Activated T-cell treated with anti-CD3 and anti-CD28 coated beads, Interleukin-2, amount 50 U/mL, for 72 hours (primary cell): ENCODE measurements at places on chromosomes 16 and 17.

GRCh38 chr17:50279181-50279526 lies 4.9 kb downstream of the TMEM92 start:
- peaks cover 28% of the 10 kb centered on the region for H3K4me1 ChIP-seq
- H3K36me3 ChIP-seq, result peaks cover 5% of the 10 kb centered on the region
- H3K27me3 ChIP-seq, result peaks cover 42% of the 10 kb centered on the region
- DNase-seq, result no peak
- no peak overlapping the region for H3K27ac ChIP-seq

- H3K27me3 ChIP-seq, result no peaks in the 10 kb centered on the region
- H3K27ac ChIP-seq, result no peak overlapping the region
- DNase-seq, result no peak
Measured at GRCh38 chr17:21399474-21400186, 23.5 kb downstream of the KCNJ12 start.

- no peak overlapping the region for H3K27ac ChIP-seq
- H3K36me3 ChIP-seq, result peaks cover 14% of the 10 kb centered on the region
- H3K4me3 ChIP-seq, result no peak overlapping the region
- no peaks in the 10 kb centered on the region for H3K4me1 ChIP-seq
- no peak for DNase-seq
- H3K27me3 ChIP-seq, result no peaks in the 10 kb centered on the region
Measured at GRCh38 chr17:72837335-72837734, 255.2 kb downstream of the SLC39A11 start.

DNA sequence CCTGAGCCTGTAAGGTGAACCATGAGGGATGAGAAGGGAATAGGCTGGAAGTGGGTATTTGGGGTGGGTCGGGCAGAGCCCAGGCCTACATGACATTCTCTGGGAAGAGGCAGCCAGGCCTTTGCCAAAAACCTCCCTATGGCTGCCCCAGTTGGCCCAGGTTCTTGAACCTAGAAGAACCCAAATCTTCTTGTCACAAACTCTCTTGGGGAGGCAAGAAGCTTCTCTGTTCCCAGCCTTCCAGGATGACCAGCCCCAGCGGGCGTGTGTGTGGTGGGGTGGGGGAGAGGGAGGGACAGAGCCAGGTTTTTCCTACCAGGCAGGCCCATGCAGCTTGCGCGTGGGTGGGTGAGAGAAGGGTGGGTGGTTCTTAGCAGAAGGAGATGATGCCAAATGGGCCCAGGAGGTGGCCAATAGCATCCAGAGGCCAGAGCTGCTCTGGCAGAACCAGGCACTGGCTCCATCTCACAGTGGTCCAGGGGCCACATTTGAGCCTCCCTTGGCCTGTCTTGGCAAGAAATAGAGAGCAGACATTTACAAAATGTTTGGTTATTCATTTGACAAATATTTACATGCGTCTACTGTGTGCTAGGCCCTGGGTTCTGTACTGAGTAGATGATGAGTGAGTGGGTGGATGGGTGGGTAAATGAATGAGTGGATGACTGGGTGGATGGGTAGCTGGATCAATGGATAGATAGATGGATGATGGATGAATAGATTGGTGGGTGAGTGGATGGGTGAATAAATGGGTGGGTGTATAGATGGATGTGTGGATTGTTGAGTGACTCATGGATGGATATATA lies 44.3 kb upstream of the PLCG2 start:
- H3K36me3 ChIP-seq, result no peaks in the 10 kb centered on the region
- H3K27me3 ChIP-seq, result no peaks in the 10 kb centered on the region
- peaks cover 33% of the 10 kb centered on the region for H3K4me1 ChIP-seq
- DNase-seq, result no peak

- no peaks in the 10 kb centered on the region for H3K36me3 ChIP-seq
- DNase-seq, result peak; percentile 19
- H3K27ac ChIP-seq, result no peak overlapping the region
- H3K4me3 ChIP-seq, result peak overlapping the region; percentile 59
- H3K27me3 ChIP-seq, result peaks cover 8% of the 10 kb centered on the region
Measured at GRCh38 chr16:3004781-3005284, 7.9 kb upstream of the CLDN9 start.

DNA sequence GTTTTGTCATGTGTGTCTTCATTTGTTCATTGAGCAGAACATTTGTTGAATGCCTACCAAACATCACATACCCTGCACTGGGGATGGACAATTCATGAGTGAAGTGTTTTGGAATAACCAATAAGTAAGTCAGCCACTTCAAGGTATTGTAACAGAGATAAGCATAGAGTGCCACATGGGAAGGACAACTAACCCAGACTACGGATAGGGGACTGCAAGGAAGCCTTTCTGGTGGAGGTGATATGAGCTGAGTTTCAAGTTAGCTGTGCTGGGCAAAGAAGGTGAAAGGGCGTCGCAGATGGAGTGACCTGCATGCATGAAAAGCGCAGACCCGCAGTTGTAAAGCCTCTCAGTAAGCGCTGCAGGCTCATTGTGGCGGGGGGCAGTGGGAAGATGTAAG lies 78.8 kb downstream of the TNRC6C start:
- H3K36me3 ChIP-seq, result peaks cover 10% of the 10 kb centered on the region
- H3K4me1 ChIP-seq, result peaks cover 15% of the 10 kb centered on the region
- no peak for DNase-seq
- H3K27ac ChIP-seq, result no peak overlapping the region

DNA sequence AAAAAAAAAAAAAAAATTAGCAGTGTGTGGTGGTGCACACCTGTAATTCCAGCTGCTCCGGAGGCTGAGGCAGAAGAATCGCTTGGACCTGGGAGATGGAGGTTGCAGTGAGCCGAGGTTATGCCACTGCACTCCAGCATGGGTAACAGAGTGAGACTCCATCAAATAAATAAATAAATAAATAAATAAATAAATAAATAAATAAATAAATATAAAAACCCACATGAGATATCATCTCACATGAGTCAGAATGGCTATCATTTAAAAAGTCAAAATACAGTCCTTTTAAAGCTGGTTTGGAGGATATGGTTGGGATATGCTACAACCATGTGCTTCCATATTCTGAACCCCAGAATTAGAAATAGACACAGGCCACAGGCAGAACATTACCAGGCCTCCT lies 114.3 kb downstream of the WSCD1 start:
- no peak overlapping the region for H3K4me3 ChIP-seq
- H3K36me3 ChIP-seq, result no peaks in the 10 kb centered on the region
- no peaks in the 10 kb centered on the region for H3K4me1 ChIP-seq
- no peak for DNase-seq

DNA sequence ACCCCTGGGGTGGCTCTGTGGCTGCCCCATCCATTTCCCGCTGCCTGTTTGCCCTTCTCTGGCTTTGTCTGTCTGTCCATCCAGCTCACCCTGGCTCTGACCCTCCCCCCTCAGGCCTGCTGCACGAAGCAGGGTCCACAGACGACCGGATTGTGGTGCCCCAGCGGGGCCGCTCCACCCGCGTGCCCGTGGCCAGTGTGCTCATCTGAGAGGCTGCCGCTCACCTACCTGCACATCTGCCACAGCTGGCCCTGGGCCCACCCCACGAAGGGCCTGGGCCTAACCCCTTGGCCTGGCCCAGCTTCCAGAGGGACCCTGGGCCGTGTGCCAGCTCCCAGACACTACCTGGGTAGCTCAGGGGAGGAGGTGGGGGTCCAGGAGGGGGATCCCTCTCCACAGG lies 761 bp upstream of the LAT start:
- DNase-seq, result no peak
- peak overlapping the region; percentile 93 for H3K27ac ChIP-seq
- peaks cover 38% of the 10 kb centered on the region for H3K4me1 ChIP-seq

- no peaks in the 10 kb centered on the region for H3K27me3 ChIP-seq
- peaks cover 3% of the 10 kb centered on the region for H3K36me3 ChIP-seq
- no peak overlapping the region for H3K27ac ChIP-seq
Measured at GRCh38 chr16:89090669-89091426, 2.8 kb upstream of the ACSF3 start.

- DNase-seq, result no peak
- H3K27ac ChIP-seq, result no peak overlapping the region
- peaks cover 6% of the 10 kb centered on the region for H3K27me3 ChIP-seq
- H3K36me3 ChIP-seq, result no peaks in the 10 kb centered on the region
- H3K4me3 ChIP-seq, result no peak overlapping the region
- no peaks in the 10 kb centered on the region for H3K4me1 ChIP-seq
Measured at GRCh38 chr16:87613961-87614360, 11.7 kb downstream of the JPH3 start.

- no peak overlapping the region for H3K27ac ChIP-seq
- H3K36me3 ChIP-seq, result peaks cover 15% of the 10 kb centered on the region
- H3K4me1 ChIP-seq, result peaks cover 13% of the 10 kb centered on the region
- H3K4me3 ChIP-seq, result no peak overlapping the region
Measured at GRCh38 chr17:35700150-35700549, 31.3 kb upstream of the RASL10B start.

DNA sequence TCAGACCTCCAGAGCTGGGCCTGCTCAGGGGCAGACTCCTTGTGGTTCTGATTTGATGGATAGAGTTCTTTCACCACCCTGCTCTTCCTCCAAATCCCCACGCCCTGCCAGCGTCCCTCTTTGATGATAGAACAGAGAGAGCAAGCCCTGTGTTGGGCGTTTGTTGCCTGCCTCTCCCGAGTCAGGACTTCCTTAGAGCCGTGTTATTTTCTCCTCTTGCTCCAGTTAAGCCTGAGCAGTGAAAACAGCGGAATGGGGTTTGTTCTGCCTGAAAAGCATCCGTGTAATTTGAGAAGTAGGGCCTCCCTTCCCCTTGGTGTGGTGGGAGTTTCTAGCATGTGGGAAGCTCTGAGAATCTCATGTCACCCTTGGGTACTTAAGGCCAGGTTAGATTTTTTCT lies 22.1 kb downstream of the TMEM94 start:
- H3K36me3 ChIP-seq, result no peaks in the 10 kb centered on the region
- DNase-seq, result no peak
- no peaks in the 10 kb centered on the region for H3K27me3 ChIP-seq
- no peak overlapping the region for H3K27ac ChIP-seq
- no peak overlapping the region for H3K4me3 ChIP-seq
- peaks cover 10% of the 10 kb centered on the region for H3K4me1 ChIP-seq

DNA sequence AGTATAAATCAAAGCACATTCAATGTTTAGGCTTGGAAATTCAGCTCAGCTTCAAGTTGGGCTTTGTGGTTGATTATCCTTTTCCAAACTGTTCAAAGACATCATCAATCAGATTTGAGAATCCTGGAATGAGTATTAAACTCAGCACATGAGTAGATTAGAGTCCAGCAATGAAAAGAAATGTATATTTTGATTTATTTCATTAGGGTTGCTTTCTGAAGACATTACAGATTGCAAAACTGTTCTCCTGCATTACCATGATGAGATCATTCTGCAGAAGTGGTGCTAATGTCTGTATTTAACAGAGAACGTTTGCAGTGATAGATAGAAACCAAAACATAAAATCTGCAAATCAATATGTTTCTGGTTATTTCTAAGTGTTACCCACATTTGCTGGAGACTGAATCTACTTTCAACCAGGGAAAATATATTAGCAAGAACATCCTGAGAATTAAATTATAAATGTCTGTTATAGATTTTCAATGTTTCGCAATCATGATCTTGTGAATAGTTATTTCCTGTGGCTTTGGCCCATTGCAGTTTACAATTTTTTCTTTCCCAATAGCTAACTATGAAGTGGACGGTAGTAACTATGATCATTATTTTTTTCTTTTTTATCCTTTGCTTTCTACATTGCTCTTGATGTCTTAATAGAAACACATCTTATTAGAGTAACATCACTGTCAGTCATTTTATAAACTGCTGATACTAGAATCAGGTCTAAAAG lies 1125.7 kb upstream of the GOT2 start:
- no peak for DNase-seq
- H3K4me3 ChIP-seq, result no peak overlapping the region
- H3K36me3 ChIP-seq, result no peaks in the 10 kb centered on the region

- H3K4me3 ChIP-seq, result no peak overlapping the region
- H3K36me3 ChIP-seq, result no peaks in the 10 kb centered on the region
- DNase-seq, result no peak
Measured at GRCh38 chr16:30030011-30030685, 923 bp downstream of the TLCD3B start.

- peaks cover 4% of the 10 kb centered on the region for H3K36me3 ChIP-seq
- H3K4me1 ChIP-seq, result peaks cover 74% of the 10 kb centered on the region
- H3K27ac ChIP-seq, result peak overlapping the region; percentile 27
- DNase-seq, result no peak
- peak overlapping the region; percentile 66 for H3K4me3 ChIP-seq
Measured at GRCh38 chr17:80673152-80673920, 128.7 kb downstream of the RPTOR start.

GRCh38 chr16:1961651-1962067 lies 2.3 kb downstream of the NDUFB10 start:
- H3K27me3 ChIP-seq, result no peaks in the 10 kb centered on the region
- H3K4me1 ChIP-seq, result peaks cover 46% of the 10 kb centered on the region
- H3K4me3 ChIP-seq, result peak overlapping the region; percentile 91
- peaks cover 32% of the 10 kb centered on the region for H3K36me3 ChIP-seq
- peak; percentile 39 for DNase-seq

GRCh38 chr17:37527249-37527851 lies 37.7 kb downstream of the DUSP14 start:
- H3K27ac ChIP-seq, result no peak overlapping the region
- H3K4me3 ChIP-seq, result no peak overlapping the region
- DNase-seq, result peak; percentile 19
- H3K36me3 ChIP-seq, result peaks cover 4% of the 10 kb centered on the region
- H3K27me3 ChIP-seq, result no peaks in the 10 kb centered on the region

DNA sequence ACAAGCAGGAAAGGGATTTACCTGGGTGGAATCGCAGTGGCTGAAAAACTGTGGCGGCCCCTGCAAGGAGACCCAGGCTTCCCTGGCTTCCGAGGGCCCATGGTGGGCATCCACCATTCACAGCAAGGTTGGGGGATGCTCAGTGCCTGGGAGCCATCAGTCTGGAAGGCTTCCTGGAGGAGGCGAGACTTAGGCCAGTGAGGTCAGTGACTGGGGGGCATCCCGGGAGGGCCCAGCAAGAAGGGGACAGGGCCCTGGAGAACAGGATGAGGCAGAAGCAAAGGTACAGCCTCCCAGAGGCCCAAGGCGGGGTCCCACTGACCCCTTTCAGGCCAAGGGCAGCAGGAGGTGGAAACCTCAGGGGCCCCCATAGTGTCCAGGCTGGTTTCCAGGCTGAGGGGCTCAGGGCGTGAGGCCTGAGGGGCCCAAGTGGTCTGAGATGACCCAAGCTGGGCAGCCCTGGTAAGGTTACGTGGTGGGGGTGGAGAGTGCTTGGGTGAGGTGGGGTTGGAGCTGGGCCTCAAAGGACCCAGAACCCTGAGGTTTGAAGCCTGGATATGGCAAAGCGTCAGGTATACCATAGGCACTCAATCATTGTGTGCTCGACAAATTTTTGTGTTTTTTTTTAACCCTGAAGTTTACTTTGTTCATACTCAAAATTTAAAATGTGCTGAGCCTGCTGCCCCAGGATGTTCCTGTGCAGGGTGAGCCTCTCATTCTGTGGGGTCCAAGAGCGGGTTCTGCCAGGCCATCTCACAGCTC lies 15.8 kb upstream of the SRRM2 start:
- no peaks in the 10 kb centered on the region for H3K27me3 ChIP-seq
- no peak for DNase-seq
- no peaks in the 10 kb centered on the region for H3K36me3 ChIP-seq
- H3K4me1 ChIP-seq, result no peaks in the 10 kb centered on the region
- no peak overlapping the region for H3K4me3 ChIP-seq

- H3K27ac ChIP-seq, result no peak overlapping the region
- H3K4me1 ChIP-seq, result no peaks in the 10 kb centered on the region
- H3K4me3 ChIP-seq, result no peak overlapping the region
- H3K36me3 ChIP-seq, result no peaks in the 10 kb centered on the region
- peak; percentile 53 for DNase-seq
Measured at GRCh38 chr17:1532836-1533602, 16.6 kb upstream of the INPP5K start.

- H3K27ac ChIP-seq, result no peak overlapping the region
- DNase-seq, result no peak
- no peak overlapping the region for H3K4me3 ChIP-seq
- H3K36me3 ChIP-seq, result no peaks in the 10 kb centered on the region
Measured at GRCh38 chr16:27789150-27789549, 239.2 kb downstream of the KATNIP start.
